Right ventricle myocardium superior (tissue), 1 donor: ENCODE measurements at places on chromosomes 2 and 18.

DNA sequence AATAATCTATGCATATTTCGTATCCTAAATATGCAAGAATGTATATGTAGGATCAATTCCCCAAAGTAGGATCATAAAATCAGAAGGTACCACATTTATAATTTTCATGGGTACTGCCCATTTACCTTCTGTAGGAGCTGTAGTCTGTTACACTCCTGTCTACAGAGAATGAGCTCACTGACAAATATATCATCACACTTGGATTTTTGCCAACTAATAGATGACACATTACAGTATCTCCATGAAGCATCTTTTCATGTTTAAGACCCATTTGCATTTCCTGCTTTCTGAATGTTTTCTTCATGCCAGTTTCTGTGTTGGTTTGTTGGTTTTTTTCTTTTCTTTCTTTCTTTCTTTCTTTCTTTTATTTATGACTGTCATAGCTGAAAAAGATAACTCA lies 70.9 kb upstream of the EML6 start:
- no peak for DNase-seq

- DNase-seq: no peak
Observed at GRCh38 chr2:120858361-120859106, 122.9 kb downstream of the GLI2 start.

DNA sequence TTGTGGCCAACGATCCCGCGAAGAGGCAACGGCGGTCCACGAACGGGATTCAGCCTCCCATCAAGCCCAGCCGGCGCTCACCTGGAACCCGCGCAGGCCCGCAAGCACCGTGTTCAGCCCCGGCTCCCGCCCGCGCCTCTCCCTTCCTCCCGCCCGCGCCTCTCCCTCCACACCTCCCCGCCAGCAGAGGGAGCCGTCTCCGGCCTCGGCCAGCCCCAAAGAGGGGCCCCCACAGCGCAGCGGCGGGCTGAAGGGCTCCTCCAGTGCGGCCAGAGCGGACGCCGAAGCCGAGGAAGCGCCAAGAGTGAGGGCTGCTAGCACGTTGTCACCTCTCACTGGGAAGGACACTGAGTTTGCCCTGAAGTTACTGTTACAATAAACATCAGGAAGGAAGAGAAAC lies 55.3 kb upstream of the LAPTM4A start:
- peak; percentile 52 for DNase-seq

DNA sequence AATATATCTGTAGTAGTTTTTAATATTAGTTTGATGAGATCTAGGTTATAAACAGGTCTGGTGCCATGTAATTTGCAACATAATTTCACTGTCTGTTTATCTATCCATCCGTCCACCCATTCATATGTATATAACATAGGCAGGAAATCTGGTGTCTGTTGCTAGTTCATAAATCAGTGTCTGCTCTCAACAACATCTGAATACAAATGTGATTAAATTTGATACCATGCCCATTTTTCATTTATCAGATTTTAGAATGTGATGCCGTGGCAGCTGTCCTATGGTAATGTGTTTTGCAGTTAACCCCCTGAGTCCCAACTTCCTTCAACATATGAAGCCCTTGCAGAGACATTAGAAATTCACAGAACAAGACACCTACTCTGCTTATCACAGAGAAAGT lies 228.4 kb downstream of the CMPK2 start:
- no peak for DNase-seq

DNA sequence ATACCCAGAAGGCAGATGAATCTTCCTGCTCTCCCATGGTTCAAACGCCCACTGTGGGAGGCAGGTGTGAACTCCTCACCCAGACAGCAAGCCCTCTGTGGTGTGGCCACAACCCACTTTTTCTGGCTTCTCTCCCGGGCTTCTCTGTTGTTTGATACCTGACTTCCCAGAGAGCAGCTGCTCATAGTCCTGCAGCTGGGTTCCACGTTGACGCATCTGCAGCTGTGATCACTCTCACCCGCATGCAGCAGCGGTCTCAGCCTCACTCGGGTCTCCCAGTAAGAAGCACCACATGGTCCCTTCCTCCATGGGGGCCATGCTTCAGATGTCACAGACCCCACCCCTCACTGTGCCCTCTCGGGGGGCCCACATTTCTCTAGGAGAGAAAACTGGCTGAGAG lies 3.5 kb downstream of the ASPRV1 start:
- DNase-seq: no peak
